Keratinocyte (primary cell): ENCODE measurements at places on chromosomes 7 and 10.

DNA sequence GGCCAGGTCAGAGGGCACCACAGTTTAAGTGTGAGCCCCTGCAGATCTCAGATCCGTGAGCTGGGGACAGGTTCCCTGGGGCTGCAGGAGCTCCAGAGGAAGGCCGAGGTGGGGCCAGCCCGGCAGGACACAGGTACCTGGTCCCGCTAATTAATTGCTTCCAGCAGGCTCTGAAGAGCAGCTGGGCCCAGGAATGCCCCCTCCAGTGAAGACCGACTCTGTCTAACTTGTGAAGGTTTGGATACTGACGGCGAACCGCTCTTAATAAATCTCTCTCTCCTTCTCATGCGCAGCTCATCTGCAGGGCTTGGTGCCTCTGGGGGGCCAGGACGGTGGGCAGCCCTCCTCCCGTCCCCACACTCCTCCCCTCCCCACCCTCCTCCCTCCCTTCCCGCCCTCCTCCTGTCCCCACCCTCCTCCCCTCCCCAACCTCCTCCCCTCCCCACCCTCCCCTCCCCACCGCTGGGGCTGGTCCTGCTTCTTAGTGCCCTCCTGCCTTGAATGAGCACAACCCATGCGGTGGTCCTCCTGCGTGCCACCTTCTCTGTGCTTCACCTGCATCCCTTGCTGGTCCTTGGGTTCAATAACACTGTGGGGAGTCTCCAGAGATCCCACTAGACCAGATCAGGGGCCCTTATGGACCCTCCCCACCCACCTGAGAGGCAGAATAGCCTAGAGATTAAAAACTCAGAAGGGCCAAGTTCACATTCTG lies 38.3 kb downstream of the PDGFA start:
- DNase-seq = no peak

DNA sequence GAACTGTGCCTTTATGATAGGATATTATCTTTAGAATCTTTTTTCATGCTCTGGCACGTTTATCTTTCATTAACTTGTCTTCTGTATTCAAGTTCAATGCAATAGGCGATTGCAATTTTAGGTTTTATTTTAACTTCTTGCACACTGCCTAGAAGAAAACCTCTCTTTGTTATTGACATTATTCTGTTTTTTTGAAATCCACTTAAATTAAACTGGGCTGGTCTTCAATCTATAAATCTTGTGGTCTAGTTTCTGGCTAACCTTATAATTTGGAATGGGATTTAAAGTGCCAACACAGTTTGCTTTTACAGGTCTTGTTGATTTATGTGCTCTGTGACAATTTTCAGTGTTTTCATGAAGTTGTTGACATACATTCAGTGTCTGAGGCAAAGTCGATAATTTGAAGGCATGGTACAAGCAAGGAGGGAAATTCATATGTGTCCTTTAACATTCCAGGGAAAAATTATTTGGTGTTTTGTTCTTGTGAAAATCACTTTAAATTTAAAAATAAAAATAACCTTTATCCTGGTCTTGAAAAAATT lies 240.9 kb downstream of the KIAA1217 start:
- DNase-seq = no peak

- no peak for DNase-seq
Measured at GRCh38 chr7:87342231-87342630, 3.2 kb upstream of the CROT start.

- DNase-seq = no peak
Measured at GRCh38 chr7:111642373-111642772, 80.1 kb upstream of the IMMP2L start.

DNA sequence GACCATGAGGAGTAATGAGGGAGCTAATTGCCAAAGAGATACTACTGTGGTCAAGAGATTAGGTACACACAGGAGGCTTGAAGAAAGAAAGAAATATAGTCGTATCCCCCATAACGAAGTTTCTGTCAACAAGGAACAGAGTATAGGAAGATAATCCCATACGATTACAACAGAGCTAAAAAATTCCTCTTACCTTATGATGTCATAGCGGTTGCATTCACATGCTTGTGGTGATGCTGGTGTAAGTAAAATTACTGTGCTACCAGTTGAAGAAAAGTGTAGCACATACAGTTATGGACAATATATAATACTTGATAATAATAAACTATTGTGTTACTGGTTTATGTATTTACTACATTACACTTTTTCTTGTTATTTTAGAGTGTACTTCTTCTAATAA lies 51.6 kb upstream of the CASD1 start:
- DNase-seq = no peak

DNA sequence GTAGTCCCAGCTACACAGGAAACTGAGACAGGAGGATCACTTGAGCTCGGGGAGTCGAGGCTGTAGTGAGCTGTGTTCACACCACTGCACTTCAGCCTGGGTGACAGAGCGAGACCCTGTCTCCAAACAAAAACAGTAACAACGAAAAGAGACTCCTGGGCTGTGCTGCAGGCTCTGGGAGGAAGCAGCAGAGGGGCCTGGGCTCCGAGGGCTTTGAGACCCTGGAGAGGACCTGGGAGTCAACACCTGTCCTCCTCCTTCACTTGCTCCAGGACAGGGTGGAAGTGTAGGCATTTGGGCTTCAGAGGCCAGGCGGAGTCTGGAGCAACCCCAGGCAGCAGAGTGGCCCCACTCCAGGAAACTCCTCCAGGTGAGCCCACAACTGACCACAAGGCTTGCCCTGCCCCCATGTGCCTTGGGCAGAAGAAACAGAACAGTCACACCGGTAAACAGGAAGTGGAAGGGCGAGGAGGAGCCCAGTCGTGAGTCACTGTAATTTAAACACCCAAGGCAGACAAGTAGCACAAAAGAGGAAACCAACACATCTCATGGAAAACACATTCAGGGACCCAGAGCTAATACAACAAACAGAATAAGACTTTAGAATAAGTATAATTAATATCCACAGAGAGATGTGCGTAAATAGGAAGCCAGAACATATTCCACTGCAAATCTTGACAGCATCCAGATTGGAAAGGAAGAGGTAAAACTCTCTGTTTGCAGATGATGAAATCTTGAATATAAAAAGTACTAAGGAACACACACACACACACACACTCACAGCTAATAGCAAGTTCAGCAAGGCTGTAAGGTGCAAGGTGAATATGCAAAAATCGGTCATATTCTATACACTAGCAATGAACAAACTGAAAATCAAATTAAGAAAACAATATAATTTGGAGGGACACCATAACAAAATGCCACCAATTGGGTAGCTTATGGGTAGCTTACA lies 20.5 kb upstream of the RASGEF1A start:
- no peak for DNase-seq

GRCh38 chr10:5196702-5197113 lies at the start of gene AKR1C4:
Gene AKR1C4 (plus strand): TSS chr10:5196837. CDS start chr10:5196868, 31 bp downstream.
- DNase-seq = no peak

- no peak for DNase-seq
Measured at GRCh38 chr10:63921908-63922467, 400.8 kb downstream of the REEP3 start.

GRCh38 chr7:47709051-47709450 lies 127.1 kb upstream of the TNS3 start:
- DNase-seq = no peak

GRCh38 chr7:20287317-20287716 lies 43.4 kb upstream of the ITGB8 start:
- DNase-seq = no peak

GRCh38 chr7:91293840-91294239 lies 29.6 kb downstream of the FZD1 start:
- no peak for DNase-seq

DNA sequence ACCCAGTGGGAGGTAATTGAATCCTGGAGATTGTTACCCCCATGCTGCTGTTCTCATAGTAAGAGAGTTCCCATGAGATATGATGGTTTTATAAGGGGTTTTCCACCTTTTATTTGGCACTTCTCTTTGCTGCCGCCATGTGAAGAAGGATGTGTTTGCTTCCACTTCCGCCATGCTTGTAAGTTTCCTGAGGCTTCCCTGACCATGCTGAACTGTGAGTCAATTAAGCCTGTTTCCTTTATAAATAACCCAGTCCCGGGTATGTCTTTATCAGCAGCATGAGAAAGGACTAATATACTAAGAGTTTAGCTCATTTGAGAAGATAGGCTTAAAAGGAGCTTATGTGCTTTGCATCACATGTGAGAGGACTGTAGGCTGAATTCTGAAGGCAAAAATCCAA lies 29.3 kb downstream of the TMEM248 start:
- DNase-seq = no peak

GRCh38 chr10:123093489-123093888 lies 42.3 kb upstream of the HMX3 start:
- DNase-seq = no peak

GRCh38 chr7:91551377-91552175 lies 287.3 kb downstream of the FZD1 start:
- no peak for DNase-seq

DNA sequence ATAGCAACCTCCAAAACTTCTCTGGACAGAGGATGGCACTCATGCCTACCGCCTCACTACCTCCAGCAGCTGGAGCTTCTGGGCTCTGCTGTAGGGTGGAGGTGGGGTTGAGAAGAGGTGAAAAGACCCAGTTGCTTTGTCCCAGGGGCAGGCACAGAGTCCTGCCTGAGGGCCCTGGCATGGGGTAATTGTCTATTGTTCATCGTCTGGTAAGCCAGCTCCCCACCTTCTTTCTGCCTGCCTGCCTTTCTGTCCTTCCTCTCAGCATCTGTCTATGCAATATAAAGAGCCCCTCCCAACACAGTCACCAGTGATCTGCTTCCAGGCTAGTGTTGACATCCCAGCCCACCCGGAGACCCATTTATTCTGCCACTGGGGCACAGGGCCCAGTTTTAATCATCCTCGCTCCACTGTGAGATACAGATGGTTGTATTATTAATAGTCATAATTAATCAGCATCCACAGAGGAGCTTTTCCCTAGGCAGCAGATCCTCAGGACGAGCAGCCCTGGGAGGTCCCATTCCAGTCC lies 39.0 kb downstream of the ZMIZ1 start:
- DNase-seq = no peak

- no peak for DNase-seq
Measured at GRCh38 chr10:25176421-25176968, 1.7 kb downstream of the GPR158 start.

GRCh38 chr7:120394595-120394994 lies 121.6 kb downstream of the KCND2 start:
- DNase-seq = no peak

DNA sequence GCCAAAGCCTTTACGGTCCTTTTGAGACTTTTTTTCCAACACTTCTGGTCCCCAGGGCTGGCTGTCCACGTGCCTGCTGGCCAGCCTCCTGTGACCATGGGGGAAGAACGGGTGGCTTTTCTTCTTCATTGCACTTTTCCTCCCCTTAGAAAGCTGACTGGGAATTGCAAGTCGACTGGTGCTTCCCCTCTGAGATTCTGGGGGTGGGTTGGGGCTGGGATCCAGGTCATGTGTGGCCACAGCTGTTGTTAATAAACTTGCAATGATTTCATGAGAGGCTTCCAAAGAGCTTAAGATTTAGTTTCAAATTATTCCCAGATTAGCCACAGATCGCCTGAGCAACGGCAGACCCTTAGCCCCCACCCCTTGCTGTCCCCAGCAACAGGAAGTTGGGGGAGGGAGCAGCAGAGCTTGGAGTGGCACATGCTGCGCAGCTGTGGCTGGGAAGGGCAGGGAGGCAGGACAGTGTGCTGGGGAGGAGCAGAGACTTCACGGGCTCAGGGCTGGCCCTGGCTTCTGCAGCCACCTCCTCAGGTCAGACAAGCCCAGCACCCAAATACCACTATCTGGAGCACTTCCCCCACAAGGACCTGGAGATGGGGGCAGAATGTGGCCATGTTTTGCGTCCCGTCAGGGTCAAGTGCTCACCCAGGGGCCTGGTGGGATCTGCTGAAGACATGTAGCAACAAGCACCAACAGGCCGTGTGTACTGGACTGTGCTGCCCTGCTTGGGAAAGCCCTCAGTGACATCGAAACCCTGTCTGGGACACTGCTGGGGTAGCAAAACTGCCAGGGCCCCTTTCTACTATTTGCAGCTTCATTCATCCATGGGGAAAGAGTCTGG lies 147.1 kb downstream of the RNF216 start:
- DNase-seq = no peak

DNA sequence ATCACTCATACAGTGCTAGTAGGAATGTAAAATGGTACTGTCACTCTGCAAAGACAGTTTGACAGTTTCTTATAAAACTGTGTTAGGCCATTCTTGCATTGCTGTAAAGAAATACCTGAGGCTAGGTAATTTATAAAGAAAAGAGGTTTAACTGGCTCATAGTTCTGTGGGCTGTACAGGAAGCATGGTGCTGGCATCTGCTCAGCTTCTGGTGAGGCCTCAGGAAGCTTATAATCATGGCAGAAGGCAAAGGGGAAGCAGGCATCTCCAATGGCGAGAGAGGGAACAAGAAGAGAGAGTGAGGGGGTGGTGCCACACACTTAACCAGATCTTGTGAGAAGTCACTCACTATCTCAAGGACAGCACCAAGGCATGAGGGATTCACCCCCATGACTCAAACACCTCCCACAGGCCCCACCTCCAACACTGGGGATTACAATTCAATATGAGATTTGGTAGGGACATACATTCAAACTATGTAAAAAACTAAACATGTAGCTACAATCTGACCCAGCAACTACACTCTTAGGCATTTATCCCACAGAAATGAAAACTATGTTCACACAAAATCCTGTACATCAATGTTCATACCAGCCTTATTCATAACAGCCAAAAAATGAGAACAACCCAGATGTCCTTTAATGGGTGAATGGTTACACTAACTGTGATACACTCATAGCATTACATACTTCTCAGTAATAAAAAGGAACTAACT lies 5.0 kb downstream of the ALDH18A1 start:
- DNase-seq = no peak

GRCh38 chr7:44140341-44140740 lies 791 bp downstream of the MYL7 start:
- no peak for DNase-seq

GRCh38 chr10:24981161-24981710 lies 28.8 kb upstream of the PRTFDC1 start:
- DNase-seq = no peak

GRCh38 chr7:130996833-130997231 lies 262.8 kb upstream of the KLF14 start:
- DNase-seq = no peak

GRCh38 chr7:117715784-117716445 lies 157.3 kb downstream of the CTTNBP2 start:
- peak; percentile 7 for DNase-seq

- DNase-seq = no peak
Measured at GRCh38 chr7:16648551-16648950, 2.6 kb downstream of the BZW2 start.
